Neural progenitor cell (in vitro differentiated cells): ENCODE measurements at places on chromosomes 3 and 15.

GRCh38 chr3:154098376-154098775 lies 22.8 kb upstream of the ARHGEF26 start:
- DNase-seq, result no peak

- no peak for DNase-seq
Observed at GRCh38 chr15:55240125-55240760, 43.5 kb upstream of the RSL24D1 start.

DNA sequence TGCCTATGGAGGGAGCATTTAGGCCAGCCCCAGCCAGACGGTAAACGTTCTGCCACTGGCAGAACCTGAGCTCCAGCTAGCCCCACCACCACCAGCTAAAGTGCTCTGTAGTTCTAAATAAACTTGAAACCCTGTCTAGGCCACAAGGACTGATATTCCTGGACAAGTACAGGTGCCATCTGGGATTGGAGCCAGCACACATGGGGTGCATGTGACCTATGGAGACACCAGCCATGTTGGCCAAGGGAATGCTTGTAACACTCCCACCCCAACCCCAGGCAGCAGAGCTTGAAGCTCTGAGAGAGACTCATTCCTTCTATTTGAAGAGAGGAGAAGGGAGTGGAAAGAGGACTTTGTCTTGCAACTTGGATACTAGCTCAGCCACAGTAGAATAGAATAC lies 284.5 kb upstream of the DCBLD2 start:
- DNase-seq, result no peak

- DNase-seq, result no peak
Observed at GRCh38 chr15:45640616-45641015, 5.8 kb downstream of the SQOR start.

GRCh38 chr3:46585799-46586693 lies 19.9 kb upstream of the LRRC2 start:
- no peak for DNase-seq

- DNase-seq, result no peak
Observed at GRCh38 chr15:32904448-32904847, 186.6 kb downstream of the GREM1 start.

GRCh38 chr3:13514639-13515435 lies 34.1 kb upstream of the FBLN2 start:
- DNase-seq, result no peak

- no peak for DNase-seq
Observed at GRCh38 chr15:93252780-93253179, 163.8 kb upstream of the RGMA start.

DNA sequence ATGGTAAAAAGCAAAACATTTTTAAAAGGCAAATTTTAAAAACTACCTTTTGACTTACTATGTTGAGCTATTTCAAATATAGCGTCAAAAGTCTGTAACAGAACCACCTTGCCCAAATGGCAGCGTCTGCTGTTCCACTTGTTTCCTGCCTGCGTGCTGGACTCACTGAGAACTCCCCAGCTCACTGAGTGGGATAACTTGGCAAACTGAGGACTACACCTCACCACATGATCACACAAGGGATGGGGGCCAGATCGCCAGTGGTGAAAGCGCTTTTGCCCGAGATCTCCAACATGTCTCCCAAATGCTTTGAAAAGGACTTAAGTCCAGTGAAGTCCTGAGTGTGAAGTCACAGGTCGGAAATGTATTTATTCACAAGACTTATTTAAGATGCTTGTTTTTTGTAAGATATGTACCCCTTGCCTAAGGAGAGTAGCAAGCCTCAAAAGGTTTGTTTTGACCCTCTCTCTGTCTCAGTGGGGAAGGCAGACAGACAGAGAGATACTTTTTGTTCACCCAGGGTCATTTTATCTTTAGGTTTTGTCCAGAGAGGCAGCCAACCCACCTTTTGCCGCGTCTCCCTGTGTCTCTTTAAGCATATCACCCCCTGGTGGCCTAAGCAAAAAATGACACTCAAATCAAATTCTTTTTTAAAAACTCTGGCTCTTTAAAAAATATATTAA lies 192.6 kb downstream of the PDZRN3 start:
- DNase-seq, result peak; percentile 76

DNA sequence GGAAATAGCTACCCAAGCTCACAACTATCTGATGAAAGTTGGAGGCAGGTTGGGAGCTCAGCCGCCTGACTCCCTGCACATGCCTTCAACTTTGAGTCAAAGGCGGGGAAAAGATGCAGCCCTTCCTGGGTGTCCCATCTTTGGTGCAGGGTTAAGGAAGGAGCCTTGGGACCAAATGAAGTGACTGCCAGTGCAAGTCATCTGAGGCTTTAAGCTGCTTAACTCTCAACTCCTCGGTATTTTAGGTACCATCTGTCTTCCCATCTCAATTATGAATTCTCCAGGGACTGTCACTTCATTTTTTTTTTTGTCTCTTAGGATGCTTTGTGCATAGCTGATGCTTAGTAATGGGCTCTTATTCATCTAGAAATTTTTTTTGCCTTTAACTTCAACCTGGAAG lies 408.8 kb upstream of the C2CD4B start:
- no peak for DNase-seq

DNA sequence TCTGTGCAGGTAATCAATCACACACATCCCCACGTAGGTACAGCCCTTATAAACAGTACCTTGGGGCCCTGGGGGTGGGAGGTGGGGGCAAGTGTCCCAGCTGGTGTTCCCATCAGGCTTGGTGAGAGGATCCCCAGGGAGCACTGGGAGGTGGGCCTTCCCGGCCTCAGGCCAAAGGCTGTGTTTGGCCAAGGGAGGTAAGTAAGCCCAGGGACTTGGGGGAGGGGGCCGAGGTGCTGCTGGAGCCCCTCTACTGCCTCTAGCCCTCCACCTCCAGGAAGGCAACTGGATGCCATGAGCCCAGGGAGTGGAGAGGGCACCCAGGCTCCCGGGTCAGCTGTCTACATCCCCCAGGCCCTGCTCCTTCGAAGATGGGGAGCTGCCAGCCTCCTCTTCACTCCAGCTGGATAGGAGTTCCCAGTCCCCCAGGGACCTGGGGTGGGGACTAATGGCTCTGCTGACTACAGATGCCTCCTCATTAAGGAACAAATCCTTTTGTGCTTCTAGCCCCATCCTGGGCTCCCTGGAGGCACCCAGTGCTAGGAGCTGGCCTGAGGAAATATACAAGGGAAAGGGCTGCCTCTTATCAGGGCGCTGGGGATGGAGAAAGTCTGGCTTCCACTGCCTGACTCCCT lies 33.1 kb downstream of the RNU5B-1 start:
- DNase-seq, result no peak

DNA sequence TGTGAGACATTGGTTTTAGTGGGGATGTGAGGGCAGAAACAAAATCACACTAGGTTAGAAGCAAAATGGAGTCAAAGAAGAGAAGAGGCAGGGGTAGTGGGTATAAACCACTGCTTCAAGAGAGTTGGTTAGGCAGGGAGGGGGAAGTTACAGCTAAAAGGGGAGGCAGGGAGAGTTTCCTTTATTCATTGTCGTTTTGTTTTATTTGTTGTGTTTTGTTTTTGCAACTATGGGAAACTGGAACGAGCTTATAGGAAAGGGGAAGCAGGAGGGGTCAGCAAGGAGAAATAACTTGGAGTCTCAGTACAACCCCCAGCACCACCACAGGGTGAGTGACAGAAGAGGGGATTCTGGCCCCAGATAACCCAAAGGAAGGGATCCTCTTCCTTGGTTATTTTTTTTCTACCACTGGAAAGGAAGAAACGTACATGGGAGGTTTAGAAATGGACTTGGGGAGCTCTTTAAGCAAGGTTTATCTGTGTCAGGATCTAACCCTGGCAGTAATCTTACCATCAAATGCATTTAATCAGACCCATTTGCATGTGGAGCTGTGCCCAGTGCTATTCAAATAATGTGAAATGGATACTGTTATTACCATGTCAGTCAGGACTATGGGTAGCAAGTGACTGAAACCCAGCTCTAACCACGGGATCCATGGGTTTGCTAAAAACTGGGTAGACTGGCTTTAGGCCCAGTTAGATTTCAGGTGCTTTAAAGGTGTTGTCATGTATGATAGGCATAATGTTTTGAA lies 68.7 kb downstream of the CCNL1 start:
- DNase-seq, result no peak

GRCh38 chr3:72384602-72385001 lies 463.6 kb downstream of the SHQ1 start:
- no peak for DNase-seq

DNA sequence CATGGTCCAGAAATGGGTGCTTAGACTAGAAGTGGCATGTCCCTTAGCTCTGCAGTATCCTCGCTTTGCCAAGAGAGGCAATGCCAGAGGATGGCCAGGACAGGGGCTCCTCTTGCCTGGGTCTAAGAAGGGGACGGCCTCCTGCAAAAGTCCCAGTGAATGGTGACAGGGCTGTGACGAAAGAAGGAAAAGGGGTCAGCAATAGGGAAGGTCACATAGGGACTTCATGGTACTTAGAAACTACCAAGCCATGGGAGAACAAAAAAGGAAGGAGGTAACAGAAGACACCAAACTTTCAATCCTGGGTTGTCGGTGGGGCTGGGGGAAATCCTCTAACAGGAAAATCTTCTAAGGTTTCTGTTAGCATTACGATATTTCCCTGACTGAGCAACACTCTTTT lies 36.2 kb upstream of the ATOSA start:
- no peak for DNase-seq

- DNase-seq, result no peak
Observed at GRCh38 chr3:126827121-126827520, 123.1 kb downstream of the CHCHD6 start.

DNA sequence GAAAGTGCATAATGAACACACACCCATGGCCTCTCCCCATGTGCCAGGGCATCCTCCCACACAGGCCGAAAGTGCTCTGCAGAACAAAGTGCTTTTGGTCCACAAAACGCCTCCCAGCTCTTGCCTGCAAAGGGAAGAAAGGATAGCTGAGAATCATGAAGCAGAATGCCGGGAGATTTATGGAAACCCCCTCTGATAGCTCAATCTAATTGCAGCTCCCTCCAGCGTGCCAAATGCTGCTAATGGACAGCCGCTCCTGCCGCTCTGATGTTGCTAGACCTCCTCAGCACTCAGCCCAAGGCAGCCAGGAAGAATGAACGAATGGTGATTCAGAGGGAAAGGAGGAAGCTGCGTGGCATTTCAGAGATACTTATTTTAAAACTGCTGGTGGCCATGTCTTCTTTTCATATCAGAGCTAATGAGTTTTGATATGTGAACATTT lies 145.3 kb downstream of the TJP1 start:
- DNase-seq, result peak; percentile 25

DNA sequence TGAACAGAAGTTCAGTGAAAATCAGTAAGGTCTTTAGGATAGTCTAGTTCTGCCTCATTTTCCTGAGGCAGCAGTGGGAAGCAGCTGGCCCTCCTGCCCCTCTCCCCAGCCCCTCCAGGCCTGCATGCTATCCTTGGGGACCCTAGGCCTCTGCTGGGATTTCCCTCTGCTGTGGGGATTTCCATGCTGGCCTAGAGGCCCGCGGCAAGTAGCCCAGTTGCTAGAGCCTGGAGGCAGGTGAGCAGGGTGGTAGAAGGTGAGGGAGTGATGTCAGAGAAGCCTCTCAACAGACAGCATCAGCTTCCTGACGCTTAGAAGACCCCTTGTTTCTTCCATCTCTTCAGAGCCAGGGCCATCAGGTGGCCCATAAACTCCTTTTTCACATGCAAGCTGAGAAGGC lies 305.8 kb upstream of the THBS1 start:
- no peak for DNase-seq

GRCh38 chr15:26635614-26636013 lies 137.3 kb downstream of the GABRB3 start:
- no peak for DNase-seq

- no peak for DNase-seq
Observed at GRCh38 chr15:71341811-71342550, 226.7 kb downstream of the THSD4 start.

- no peak for DNase-seq
Observed at GRCh38 chr3:45546126-45546620, 48.4 kb upstream of the LIMD1 start.

- no peak for DNase-seq
Observed at GRCh38 chr3:105755121-105755886, 113.5 kb downstream of the CBLB start.

DNA sequence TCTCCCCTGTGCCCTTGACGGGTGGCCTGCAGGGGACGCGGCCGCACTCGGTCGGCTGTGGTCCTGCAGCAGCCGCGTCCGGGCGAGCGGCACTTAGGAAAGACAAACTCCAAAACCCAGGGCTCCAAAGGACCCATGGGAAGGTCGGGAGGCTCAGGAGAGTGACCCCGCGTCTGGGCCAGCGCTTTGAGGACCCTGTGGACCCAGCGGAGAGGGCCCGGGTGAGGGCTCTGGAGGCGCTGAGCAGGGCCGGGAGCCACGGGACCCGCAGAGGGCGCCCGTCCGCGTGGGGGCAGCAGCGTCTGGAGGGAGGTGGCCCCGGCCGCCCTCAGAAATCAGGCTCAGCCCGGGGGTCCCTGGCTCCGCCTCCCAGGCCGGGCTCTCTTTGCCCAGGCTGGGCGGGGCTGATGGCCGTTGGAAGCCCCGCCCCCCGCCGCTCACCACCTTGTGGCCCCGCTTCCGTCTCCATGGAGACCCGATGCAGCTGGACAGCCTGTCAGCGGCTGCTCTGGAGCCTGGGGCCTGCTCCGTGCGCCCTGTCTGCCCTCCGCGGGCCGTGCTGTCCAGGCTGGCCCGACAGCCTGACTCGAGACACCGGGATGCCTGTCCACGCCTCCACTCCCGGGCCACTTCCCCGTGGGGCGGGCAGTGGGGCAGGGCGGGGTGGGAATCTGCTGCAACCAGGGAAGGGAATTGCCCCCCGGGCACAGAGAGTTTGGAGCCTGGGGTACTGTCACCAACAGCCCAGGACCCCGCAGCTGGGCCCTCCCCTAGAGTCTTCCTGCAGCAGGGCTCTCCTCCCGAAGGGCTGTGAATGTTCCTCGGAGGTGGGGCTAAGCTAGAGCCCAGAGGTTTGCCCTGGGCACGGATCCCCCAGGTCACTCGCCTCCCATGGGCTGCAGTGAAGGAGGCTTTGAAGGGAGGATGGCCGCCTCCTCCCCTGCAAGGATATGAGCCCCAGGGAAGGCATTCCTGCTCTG lies 34.8 kb upstream of the RPL32 start:
- peak; percentile 97 for DNase-seq

GRCh38 chr15:35080226-35080625 lies 4.9 kb downstream of the NANOGP8 start:
- DNase-seq, result no peak

- DNase-seq, result no peak
Observed at GRCh38 chr3:37726525-37727290, 135.0 kb upstream of the CTDSPL start.

DNA sequence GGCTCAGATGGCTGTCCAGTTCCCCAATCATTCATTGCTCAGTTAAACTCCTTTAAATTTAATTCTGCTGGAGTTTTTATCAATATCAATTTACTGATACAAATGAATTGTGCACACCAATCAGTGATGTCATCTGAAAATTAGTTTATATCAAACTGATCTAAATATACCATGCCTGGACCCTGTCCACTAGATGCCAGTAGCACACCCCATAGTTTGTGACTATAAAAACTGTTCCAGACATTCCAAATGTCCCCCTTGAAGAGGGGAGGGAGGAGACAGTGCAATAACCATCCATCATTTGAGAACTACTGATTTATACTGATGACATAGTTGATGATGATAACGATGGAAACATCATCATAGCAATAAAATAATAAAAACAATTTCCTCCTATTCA lies 232.1 kb downstream of the MAGI1 start:
- no peak for DNase-seq

- peak; percentile 39 for DNase-seq
Observed at GRCh38 chr3:84943379-84943778, 15.4 kb upstream of the CADM2 start.
